ENCODE measurements at places on chromosomes 5 and 9. TPM values are rescaled to one million over a fixed set of nuclear protein-coding genes. Genes with fewer than 3 reads are reported as not detected.

DNA sequence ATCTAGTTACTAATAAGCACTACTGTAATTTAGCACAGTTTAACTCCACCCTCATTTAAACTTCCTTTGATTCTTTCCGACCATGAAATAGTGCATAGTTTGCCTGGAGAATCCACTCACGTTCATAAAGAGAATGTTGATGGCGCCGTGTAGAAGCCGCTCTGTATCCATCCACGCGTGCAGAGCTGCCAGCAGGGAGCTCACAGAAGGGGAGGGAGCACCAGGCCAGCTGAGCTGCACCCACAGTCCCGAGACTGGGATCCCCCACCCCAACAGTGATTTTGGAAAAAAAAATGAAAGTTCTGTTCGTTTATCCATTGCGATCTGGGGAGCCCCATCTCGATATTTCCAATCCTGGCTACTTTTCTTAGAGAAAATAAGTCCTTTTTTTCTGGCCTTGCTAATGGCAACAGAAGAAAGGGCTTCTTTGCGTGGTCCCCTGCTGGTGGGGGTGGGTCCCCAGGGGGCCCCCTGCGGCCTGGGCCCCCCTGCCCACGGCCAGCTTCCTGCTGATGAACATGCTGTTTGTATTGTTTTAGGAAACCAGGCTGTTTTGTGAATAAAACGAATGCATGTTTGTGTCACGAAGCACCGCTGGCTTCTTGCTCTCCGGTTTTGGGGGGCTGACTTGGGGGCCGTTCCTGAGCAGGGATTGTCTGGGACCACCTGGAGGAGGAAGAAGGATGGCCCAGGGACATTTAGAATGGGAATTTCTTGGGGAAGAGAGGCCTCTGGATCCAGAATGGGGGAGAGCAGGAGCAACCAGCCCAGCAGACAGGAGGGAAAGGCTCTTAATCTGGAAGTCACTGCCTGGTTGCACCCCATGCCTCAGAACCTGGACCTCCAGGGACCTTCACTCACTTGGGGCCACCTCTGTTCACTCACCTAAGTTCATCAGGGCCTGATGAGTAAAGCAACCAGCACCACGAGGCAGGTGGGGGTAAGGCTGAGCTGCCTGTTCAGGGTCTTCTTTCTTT, 35.4 kb downstream of the CXXC5 start:
- DNase-seq = no peak

GRCh38 chr5:54743997-54744788, 226.6 kb downstream of the SNX18 start:
- peak; percentile 57 for DNase-seq

- no peak for DNase-seq
Observed at GRCh38 chr5:67957374-67957773, 258.2 kb upstream of the PIK3R1 start.

Gene SERF1B
- 59.3 TPM for total RNA-seq

Gene MRPL50
- 10.2 TPM for total RNA-seq

Gene RMRP
- total RNA-seq = 10,636 TPM

Gene CNTNAP3B
- 10.3 TPM for total RNA-seq

Gene PROB1
- 2.7 TPM for total RNA-seq

Data from epithelial cell of proximal tubule (primary cell).